ENCODE measurements at places on chromosomes 1 and 21.

GRCh38 chr1:97307151-97307550, 585.6 kb downstream of the PTBP2 start:
- DNase-seq: no peak

DNA sequence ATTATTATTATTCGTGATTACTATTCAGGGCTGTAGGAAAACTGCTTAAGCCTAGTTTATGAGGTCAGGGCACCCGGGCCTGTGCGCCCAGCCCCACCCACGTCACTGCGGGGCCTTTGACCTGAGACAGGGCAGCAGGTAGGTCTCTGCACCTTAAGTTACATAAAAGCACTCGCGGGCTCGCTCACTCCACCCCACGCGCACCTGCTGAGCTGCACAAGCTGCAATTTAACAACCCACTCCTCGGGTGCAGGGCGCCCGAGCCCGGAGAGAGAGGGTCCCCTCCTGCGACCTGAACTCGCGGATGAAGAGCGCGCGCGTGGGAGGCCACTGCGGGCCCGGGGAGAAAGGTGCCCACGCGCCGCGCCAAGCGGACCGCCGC, 477 bp downstream of the ICMT start:
- DNase-seq: no peak

GRCh38 chr1:200866521-200866920, 6.3 kb upstream of the GPR25 start:
- no peak for DNase-seq

- DNase-seq: no peak
Observed at GRCh38 chr1:229841230-229841629, 215.2 kb downstream of the URB2 start.

DNA sequence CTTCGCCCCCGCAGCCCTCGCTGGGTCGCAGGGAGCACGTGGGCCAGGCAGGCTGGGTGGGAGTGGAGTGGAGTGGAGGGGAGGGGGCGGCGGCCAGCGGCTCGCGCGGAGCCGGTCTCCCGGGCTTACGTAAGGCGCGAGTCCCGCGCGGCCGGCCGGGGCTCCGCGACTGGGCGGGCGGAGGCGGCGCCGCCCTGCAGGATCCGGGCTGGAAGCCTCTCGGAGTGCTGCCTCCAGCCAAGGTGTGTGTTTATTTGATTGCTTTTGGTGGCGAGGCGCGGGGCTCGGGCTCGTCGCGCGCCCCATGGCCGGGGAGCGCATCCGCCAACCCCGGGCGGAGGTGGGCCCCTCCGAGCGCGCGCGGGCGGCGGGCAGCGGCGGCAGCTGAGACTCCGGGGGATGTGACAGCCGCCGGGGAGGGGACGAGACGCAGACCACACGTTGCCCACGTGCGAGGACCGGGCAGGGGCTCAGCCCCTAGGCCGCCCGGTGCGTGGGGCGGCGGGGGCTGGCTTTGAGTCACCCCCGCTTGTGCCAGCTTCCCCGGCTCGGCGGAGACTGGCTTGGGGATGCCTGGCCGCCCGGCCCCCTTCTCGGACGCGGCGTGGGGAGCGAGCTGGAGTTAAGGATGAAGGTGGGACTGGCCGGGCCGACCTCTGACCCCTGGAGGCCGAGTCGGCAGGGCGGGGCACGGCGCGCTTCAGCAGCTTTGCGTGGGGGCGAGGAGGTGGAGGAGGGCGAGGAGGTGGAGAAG, 402 bp upstream of the AK4 start:
- no peak for DNase-seq

GRCh38 chr1:150429805-150430204, 57.4 kb upstream of the TARS2 start:
- no peak for DNase-seq

DNA sequence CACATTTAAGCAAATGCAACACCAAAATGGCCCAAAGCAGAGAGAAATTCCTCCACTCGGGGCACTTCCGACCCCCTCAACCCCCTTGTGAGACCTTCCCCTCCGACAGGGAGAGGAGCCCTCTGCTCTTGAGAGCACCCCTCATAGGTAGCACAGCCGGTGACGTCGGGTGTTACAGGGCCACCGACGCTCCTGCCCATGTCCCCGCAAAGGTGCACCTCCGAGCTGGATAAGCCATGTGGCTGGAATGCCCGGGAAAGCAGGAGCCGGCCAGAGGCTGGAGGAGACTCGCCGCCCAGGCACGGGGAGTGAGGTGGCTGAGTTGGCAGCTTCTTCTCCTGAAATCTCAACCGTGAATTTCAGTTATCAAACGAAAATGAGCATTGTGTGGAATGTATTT, 67.1 kb upstream of the ARHGEF16 start:
- DNase-seq: no peak

GRCh38 chr1:117275055-117275454, 64.3 kb upstream of the VTCN1 start:
- DNase-seq: no peak

DNA sequence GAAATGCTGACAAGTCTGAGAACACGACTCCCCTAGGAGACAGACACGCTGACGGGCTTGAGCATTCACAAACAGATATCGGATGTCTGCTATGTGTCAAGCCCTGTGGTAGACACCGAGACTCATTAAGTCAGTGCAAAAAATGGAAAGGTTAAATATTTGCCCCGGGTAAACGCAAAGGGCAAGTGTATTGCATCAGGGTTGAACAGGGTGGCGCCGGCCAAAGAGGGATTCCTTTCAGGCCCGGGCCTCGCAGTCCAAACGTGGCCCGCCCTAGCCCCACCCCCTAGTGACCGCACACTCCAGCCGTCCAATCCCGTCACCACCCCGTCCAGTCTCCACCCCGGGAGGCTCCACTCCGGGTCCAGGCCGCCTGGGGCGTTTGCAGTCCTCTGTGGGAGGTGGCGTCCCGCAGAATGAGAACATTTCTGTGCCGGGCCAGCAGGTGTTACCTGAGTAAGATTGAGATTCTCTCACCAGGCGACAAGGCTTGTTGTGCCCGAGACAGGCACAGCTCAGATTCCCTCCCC, 16.3 kb upstream of the TMEM9 start:
- peak; percentile 84 for DNase-seq
